Fibroblast of skin of right quadriceps (primary cell): ENCODE measurements at places on chromosomes 11 and 22.

DNA sequence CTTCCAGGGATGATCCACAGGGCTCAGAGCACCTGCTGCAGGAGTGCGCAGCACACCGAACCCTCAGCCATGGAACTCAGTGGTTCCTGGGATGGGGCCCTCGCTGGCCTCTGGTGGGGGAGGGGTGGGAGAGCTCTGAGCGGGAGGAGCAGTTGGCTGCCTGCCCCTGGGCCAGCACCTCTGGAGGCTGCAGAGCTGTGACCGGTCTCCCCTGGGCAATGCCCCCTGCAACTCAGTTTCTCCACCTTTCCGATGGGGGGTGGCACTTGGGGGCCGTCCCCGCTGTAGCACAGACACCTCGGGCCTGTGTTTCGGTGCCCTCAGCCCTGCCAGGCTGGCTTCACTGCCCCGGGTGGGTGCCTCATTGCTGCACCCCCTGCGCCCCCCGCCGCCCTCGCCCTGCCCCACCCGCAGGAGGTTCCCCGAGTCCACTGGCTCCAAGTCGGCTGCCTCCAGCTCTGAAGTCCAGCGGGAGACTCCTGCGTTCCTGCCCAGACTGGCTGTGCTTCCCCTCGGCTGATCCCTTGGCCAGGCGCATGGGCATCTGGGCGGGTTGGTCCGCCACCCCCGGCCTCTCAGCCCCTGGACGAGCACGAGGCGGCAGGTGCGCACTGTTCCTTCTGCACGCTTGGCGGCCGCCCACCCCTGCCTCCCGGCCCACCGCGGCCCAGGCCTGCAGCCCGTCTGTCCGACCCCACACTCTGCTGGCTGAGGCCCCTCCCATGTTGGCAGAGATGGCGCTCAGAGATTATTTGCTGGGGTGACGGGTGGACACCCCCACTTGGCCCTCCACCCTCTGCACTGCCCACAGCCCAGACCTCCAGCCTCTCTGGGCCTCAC, 1.8 kb downstream of the MUC6 start:
- DNase-seq, result no peak

GRCh38 chr22:26597026-26597425, 7.1 kb upstream of the TPST2 start:
- no peak for DNase-seq

- no peak for DNase-seq
Measured at GRCh38 chr11:66363187-66363601, 8.4 kb downstream of the SLC29A2 start.

GRCh38 chr11:58742981-58743880, 11.5 kb upstream of the GLYAT start:
- DNase-seq, result no peak

DNA sequence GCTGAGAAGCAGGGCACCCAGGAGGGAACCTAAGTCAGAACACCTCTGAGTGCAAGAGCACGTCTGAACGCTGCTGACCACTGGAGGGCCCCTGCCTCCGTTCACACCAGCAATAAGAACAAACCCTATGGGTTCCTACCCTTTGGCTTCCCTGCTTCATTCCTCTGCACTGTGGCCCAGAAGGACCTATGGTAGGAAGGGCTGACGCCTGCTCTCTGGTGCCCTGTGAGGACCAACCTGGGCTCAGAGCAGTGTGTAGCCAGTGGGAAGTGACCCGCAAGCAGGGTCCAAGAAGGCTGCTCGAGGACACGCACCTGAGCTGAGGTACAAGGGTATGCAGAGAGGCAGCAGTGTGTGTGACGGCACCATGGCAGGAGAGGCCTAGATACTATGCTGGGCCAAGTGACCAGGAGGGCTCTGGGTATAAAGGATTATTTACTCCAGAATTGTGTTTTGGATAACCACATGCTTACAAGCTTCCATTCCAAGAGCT, 68.8 kb upstream of the CLTCL1 start:
- DNase-seq, result no peak

DNA sequence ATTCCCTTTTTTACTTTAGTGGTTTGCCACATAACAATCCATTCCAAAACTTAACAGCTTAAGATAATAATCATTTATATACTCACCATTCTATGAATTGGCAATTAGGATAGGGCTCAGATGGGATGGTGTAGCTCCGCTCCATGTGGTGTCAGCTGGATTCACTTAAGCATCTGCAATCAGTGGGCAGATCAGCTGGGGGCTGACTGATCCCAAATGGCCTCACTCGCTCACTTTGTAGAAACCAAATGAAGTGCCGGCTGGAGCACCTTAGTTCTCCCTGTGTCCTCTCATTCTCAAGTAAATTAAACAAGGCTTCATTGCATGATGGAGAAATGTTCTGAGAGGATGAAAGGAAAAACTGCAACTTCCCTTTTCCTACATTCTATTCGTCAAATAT, 161.4 kb downstream of the WT1 start:
- no peak for DNase-seq

GRCh38 chr11:129861702-129862522, 33.5 kb downstream of the NFRKB start:
- DNase-seq, result peak; percentile 97

- no peak for DNase-seq
Measured at GRCh38 chr11:73957654-73958361, 7.0 kb downstream of the DNAJB13 start.

GRCh38 chr22:33674357-33674756, 245.9 kb downstream of the LARGE1 start:
- DNase-seq, result no peak

GRCh38 chr11:111944139-111944538, 7.0 kb downstream of the DIXDC1 start:
- peak; percentile 81 for DNase-seq

DNA sequence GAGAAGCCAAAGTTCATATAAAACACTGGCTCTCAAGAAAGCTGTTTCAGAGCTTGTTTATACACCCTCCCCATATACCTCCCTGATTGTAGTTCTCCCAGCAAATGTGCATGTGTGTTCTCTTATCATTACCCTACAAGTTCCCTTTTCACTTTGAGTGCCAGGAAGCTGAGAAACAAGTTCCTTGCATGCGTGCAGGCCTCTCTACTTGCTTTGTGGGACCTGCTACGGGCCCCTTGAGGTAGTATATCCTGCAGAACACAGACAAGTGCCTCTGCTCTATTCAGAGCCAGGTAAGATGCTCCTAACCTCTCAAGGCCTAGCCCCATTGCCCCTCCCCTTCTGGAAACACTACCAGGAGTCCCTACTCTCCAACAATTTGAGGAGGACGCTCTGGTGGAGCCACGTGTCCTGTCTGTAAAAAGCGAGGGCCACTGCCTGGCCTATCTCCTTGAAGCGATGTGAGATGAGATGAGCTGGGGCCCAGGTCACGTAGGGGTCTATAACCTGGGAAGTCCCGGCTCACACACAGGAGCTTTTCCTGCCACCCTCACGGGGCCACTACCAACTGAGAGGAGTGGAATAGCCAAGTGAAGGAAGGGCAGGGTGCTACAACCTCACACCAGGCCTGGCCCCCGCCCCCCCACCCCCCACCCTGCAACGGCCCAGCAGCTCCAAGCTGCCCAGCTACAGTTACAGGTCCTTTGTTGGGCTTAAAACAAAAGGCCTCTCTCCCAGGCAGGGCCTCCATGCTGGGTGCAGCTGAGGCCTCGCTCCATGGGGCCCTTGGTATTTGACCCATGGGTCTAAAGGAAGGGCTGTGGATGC, 2.6 kb upstream of the ATP5MGL start:
- DNase-seq, result no peak

- no peak for DNase-seq
Measured at GRCh38 chr11:86671531-86672006, 847 bp downstream of the ME3 start.
